Stimulated activated CD8-positive, alpha-beta memory T cell treated with anti-CD3 and anti-CD28 coated beads, Interleukin-2, amount 100 ng/mL, for 1 hour (primary cell): ENCODE measurements at places on chromosomes 1 and 21.

- no peak for DNase-seq
Observed at GRCh38 chr1:8201331-8201861, 116.5 kb upstream of the SLC45A1 start.

- DNase-seq, result peak; percentile 16
Observed at GRCh38 chr1:20212685-20213331, 26.5 kb upstream of the PLA2G2C start.

DNA sequence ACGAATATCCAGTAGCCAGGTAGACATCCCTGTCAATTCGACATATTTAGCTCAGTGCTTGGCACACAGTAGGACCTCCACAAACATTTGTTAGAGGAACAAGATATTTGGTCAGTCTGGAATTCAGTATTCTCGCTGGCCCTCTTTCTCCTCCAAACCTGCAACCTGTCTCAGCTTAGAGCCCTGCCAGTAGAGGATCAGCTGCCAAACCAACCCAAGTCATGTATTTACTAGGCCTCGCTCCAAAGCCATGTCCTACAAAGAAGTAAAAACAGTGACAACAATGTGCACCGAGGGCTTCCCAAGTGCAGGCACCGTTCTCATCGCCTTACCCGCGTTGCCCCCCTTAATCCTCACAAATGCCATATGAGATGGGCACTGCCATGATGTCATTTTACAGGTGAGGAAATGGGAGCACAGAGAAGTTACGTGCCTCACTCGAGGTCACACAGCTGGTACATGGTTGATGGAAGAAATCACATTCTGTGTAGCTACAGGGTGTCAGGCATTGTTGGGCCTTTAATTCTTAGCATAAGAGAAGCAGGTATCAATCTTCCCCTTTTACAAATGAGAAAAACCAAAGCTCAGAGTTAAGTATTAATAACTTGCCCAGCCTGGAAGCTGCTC lies 26.0 kb upstream of the CDCA8 start:
- no peak for DNase-seq

DNA sequence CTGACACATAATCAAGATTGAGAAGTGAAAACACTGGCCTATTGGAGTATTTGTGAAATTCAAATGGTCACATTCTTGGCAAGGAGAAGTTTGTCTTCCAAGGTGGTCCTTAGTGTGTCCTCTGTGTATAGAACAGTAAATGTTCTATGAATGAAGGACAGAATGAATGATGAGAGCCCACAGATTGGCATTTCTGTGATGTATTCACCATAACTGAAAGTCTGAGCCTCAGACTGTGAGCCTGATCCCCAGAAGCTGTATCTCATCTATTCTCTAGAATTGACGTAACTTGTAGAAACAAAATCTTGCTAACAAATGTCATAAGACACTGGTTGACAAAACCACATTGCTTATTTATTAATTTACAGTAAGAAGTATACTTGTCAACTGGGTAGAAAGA lies 111.5 kb upstream of the ETV3 start:
- DNase-seq, result no peak

DNA sequence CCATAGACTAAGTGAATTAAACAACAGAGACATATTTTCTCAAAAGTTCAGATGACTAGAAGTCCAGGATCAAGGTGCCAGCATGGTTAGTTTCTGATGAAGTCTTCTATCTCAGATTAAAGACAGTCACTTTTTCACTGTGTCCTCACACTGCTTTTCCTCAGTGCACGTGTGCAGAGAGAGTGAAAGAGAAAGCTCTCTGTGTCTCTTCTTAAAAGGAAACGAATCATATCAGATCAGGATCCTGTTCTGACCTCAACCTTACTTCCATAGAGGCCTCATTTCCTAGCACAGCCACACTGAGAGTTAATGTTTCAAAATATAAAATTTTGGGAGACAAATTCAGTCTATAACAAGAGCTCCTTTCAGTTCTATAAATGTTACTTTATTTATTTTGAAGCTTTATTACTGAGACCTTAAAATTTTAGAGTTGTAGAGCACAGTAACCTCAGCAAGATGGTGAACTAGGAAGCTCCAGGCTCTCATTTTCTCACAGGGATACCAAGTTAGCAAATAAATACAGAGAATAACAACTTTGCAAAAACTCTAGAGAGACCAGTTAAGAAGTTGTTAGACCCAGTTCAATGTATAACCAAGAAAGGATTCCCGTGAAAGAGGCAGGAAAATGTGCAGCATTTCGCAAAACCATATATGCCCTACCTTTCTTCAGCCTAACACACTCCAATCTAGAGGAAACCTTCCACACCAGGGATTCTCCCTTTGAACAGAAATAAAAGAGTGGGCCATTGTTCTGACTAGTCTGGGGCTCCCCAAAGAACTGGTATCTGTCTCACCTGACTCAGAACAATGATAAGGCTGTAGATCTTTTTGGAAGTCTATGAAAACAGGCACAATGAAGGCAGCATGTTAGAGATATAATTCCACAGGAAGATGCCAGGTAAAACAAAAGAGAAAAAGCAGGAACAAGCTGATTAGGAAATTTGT lies 372.2 kb downstream of the MRPL39 start:
- DNase-seq, result no peak

DNA sequence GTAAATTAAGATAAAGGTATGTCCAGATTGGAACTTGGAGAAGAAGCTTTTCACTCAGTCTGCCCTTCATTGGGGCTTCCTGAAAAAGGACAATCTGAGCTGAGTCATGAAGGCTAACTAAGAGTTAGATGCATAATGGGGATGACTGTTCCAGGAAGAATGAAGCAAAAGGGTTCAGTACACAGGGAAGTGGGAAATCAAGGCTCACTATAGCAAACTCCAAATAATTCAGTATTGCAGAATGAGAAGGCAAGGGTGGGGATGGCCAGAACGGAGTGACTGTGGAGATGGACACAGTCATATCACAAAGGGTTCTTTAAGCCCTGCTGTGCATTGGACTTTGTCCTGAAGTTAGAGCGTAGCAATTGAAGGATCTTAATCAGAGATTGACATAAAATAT lies 158.3 kb downstream of the FGGY start:
- DNase-seq, result no peak

- no peak for DNase-seq
Observed at GRCh38 chr1:84624876-84625275, 50.6 kb upstream of the CTBS start.

- no peak for DNase-seq
Observed at GRCh38 chr1:153976819-153977249, 640 bp downstream of the JTB start.

DNA sequence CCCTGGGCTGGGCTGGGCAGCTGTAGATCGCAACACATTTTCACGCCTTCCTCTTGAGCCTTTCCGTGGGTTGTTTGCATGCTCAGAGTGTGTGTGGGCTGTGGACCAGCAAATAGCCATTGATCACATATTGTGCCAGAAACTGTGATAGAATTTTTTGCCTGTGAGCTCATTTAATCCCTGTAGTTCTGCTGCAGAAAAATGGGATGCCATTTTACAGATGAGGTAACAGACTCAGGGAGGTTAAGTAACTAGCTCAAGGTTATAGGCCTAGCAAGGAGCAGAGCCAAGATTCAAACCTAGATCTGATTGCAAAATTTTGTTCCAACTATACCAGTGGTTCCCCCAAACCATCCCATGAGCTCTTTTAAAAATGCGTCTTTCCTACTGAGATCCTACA lies 10.5 kb downstream of the SPATA46 start:
- no peak for DNase-seq

DNA sequence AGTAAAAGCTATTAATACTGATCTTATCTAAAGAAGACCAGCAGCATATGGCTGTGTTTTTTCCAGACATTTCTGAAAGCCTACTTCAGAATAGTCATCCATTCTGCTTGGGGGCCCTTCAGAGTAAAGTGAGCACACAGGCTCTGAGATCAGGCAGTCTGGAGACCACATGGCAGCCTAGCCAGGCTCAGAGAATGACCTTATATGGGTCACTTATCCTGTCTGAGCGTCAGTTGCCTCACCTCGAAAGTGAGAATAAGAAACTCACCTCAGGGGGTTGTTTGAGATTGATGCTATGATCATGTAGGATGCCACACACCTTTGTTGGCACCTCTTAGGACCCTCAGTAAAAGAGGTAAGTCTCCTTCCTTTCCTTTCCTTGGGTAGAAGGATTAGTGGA lies 270.4 kb downstream of the GRIK1 start:
- DNase-seq, result no peak

GRCh38 chr1:37814252-37814651 lies 6.2 kb upstream of the YRDC start:
- DNase-seq, result no peak

- DNase-seq, result no peak
Observed at GRCh38 chr1:64006276-64007051, 197.0 kb upstream of the UBE2U start.

GRCh38 chr1:85460555-85461088 lies 4.3 kb downstream of the DDAH1 start:
- no peak for DNase-seq

GRCh38 chr1:109775398-109775797 lies 11.7 kb upstream of the EPS8L3 start:
- DNase-seq, result no peak

GRCh38 chr1:154481053-154481452 lies 21.0 kb upstream of the TDRD10 start:
- no peak for DNase-seq

GRCh38 chr1:81129366-81129765 lies 671.4 kb upstream of the ADGRL2 start:
- DNase-seq, result no peak

- DNase-seq, result no peak
Observed at GRCh38 chr1:3070644-3071564, 1.9 kb downstream of the PRDM16 start.

DNA sequence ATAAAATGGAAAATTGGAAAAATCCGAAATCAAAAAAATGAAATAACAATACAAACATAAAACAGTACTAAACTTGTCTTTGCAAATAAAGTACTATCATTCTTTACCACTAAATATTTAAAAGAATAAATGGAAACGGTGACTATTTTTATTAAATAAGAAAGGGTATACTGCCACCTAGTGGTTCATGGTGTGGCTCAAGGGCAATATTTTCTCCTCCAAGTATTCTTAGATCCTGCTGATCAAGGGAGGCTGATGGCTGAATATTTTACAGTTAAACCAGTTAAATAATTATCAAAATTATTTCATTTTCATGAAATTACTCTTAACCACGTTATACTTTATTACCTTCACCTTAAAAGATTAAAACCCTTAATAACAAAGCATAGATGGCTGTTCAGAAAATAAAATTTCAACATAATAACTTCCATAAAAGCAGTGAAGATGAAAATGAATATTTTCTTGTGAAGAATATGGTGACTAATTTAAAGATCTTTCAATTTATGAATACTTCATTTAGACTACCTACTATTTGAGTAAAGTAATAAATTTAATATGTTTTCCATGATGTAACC lies 1793.9 kb downstream of the NCAM2 start:
- DNase-seq, result no peak

DNA sequence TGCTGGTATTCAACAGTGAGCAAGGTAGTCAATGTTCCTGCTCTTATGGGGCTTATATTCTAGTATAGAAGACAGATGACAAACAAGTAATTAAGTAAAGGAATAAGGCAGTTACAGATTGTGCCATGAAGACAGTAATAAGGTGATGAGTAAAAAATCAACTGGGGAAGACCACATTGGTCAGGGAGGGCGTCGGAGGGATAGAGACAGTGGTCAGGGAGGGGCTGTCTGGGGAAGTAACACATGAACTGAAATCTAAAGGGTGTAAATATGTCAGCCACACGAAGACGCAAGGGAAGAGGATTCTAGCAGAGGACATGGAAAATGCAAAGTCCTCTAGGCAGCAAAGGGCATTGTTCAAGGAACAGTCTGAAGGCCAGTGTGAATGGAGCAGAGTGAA lies 10.1 kb downstream of the IL12RB2 start:
- no peak for DNase-seq

- DNase-seq, result no peak
Observed at GRCh38 chr1:193658691-193659090, 472.3 kb upstream of the B3GALT2 start.

GRCh38 chr1:39406533-39407450 lies 84.6 kb upstream of the BMP8A start:
- DNase-seq, result no peak

DNA sequence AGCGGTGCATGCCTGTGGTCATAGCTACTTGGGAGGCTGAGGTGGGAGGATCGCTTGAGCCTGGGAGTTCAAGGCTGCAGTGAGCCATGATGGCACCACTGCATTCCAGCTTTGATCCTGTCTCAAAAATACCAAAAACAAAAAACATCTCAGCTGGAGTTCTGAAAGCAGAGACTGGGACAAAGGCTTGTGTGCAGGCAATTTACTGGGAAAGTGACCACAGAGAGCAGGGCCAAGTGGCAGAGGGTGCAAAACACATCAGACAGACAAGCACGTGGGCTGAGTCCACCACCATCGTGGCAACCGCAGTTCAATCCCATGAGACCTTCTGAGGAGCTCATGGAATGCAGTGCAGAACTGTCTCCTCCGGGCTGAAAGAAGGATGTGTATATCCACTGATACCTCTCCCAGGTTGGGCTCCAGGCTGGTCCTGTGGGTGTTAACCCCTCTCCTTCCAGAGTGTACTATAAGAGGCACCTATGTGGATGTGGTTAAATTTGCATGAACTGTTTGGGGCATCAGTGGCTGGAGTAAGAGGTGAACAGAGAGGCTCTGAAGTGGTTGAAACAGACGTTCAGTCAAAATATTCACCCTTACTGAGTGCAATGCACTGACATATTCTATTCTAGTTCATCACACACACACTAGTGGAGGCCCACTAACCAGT lies 10.8 kb downstream of the PIGP start:
- no peak for DNase-seq

DNA sequence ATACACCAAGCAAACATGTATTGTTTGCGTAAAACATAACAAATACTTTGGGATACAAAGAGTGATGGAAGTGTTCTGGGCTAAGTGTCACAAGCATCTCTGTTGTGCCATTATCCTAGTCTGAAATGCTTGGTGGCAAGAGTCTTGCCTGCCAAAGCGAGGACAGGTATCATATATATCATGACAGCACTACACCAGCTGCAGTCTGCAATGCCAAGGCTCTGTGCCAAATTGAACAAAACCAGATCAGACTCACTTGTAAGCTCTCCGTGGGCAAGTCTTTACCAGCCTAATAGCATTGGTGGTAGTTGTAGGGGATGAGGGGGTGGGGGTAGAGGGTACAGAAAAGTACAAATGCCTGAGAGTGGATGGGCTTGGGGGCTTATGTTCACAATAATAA lies 119.2 kb downstream of the RWDD3 start:
- DNase-seq, result no peak
